Retinal pigment epithelial cell (primary cell): ENCODE measurements at places on chromosomes 5 and 9.

- DNase-seq, result no peak
These were observed at the start of gene GFPT2 for GRCh38 chr5:180353048-180353979. TSS of gene GFPT2 (minus strand) at chr5:180353336. CDS start at chr5:180353217, 119 bp downstream.

DNA sequence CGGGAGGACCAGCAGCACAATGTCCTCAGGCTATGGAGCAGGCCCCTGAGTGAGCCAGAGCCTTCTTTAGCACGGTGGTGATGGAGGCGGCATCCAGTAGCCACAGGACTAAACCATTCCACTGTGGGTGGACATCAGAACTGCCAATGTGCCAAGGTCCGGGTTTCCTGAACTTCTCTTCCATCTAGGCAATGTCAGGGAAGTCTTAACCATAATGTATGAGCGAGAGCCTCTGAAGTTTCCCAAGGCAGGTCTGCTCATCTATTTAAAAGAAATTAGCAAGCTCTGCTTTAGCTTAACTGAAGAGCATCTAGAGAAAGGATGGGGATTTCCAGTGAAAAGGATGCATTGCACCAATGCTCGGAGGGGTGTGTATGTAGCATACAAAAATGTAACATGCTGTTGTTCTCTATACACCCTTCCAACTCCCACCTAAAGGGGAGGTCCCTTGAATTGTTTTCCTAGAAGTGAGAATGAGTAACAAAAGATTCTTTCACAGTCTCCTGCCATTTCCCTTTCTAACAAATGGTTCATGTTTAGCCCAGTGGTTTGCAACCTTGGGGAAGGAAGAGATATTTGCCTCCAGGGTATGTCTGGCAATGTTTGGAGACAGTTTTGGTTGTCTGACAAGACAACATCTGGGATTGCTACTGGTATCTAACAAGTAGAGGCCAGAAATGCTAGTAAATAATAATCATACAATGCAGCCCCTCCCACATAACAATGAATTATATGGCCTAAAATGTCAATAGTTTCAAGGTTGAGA, 6.1 kb upstream of the RXFP3 start:
- DNase-seq, result no peak

GRCh38 chr5:130090569-130091270, 186.5 kb downstream of the CHSY3 start:
- no peak for DNase-seq

DNA sequence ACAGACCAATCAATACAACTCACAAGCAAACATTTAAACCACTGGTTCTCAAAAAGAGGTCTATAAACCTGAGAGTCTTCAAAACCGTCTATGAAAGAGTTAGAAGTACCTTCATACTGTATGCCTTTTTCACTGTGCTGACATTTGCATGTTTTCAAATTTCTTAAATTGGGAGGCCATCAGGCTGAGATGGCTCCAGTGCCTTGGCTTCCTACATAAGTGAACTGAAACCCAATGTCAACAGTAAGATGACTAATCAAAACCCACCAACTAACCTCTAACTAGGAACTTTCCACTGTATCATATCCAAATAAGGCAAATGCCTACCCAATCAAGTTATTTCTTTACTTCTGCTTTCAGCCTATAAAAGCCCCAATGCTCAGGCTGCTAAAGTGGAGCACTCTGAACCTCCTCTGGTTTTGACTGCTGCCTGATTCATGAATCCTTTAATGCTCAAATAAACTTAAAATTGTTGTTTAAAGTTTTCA, 35.1 kb downstream of the FAM13B start:
- DNase-seq, result no peak

GRCh38 chr9:33517373-33517772, 6.7 kb upstream of the ANKRD18B start:
- no peak for DNase-seq

DNA sequence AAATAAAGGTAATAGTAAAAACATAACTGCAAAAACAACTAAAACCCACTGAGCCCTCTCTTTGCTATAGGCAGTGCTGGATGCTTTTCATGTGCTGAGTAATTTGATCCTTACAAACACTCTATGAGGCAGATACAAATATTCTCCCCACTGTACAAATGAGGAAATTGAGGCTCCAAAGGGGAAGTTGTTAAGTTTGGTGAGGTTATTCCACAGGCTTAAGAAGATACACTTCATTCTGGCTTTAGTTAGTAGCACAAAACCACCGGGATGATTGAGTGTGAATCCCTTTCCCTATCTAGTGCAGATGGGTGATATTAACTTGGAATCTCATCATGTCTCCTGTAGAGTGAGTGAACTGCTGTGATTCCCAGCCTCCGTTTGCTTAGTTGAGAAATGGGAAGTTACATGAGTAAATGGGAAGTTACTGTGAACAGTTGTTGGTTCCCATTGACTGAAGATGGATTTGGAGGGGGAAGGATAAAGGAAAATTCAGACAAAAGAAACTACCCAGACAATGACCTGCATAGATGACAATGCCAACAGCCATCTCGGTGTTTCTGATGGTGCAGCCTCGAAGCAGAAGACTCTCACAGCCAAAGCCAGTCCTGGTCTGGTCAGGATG, 208.3 kb downstream of the ATP10B start:
- no peak for DNase-seq

DNA sequence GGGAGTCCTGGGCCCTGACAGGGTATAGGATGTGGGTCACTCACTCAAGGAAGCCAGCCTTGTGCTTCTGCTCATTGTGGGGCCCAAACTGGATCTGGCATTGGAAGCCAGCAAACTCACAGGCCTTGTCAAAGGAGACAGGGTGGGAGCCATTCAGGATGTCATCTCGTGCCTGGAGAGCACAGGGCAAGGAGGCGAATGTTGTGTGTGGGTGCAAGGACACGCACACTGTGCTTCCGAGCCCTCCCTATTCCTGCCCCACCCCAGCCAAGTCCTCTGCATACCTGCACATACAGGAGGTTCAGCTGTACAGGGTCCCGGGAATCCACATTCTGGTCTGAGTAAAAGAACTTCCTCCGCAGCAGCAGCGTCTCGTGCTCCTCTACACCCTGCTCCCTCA, 8.1 kb downstream of the TLN1 start:
- no peak for DNase-seq
